ENCODE measurements at places on chromosomes 6 and 20.

- DNase-seq = no peak
Observed at GRCh38 chr20:2390951-2391675, 10.4 kb downstream of the TGM6 start.

GRCh38 chr6:32176476-32177182, 745 bp upstream of the AGPAT1 start:
- DNase-seq = peak; percentile 27

DNA sequence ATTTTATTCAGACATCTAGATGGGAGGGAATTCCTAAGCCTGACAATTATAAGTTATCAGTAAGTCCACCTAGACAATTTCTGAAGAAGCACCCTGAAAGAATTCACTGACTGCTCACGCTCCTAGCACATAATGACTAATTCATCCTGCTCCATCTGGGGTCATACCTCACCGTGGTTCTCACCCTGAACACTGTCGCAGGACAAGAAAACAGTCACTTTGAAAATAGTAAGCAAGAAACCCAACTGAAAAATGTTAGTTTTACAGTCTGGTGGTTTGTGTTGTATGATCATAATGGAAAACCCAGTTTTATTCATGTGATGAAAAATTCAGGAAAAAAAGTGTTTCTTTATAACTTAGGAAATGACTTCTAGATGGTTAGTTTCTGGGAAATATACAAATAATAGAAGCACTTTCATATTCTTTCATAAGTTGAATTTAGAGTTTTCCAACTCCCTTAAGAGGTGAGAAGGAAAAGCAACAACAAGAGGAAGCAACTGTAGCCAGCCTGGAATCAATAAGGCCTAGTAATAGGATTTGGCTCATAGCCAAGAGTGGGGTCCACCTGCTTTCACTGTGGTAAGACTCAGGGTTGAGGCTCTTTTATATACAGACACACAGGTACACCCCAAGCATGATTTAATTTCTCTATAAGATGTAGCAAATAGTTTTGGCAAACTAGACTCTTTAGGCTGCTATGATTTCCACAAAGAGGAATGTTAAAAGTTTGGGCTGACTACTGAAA, 94.1 kb downstream of the HIVEP2 start:
- DNase-seq = no peak

DNA sequence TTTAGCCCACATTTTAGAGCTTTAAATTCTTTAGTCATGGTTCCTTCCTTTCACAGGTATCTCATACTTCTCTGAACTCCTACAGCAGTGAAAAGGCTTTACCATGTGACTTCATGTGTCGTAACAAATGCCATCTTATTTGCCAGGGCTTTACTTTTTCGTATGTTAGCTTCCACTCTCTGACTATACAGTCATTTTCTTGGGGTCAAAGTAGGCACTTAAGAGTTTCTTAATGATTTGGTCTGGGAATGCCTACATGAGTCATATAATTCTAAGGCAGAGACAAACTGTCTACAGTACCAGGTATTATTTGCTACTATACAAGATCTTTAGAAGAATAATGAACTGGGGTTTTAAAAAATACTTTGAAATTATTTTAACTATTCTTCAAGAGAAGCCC, 15.0 kb downstream of the RAB23 start:
- DNase-seq = no peak

- DNase-seq = no peak
Observed at GRCh38 chr6:163348789-163349680, 65.5 kb upstream of the QKI start.

- DNase-seq = peak; percentile 72
Observed at GRCh38 chr6:164749221-164750064, 560.0 kb downstream of the C6orf118 start.

GRCh38 chr6:8969747-8970146, 534.4 kb upstream of the SLC35B3 start:
- DNase-seq = no peak

DNA sequence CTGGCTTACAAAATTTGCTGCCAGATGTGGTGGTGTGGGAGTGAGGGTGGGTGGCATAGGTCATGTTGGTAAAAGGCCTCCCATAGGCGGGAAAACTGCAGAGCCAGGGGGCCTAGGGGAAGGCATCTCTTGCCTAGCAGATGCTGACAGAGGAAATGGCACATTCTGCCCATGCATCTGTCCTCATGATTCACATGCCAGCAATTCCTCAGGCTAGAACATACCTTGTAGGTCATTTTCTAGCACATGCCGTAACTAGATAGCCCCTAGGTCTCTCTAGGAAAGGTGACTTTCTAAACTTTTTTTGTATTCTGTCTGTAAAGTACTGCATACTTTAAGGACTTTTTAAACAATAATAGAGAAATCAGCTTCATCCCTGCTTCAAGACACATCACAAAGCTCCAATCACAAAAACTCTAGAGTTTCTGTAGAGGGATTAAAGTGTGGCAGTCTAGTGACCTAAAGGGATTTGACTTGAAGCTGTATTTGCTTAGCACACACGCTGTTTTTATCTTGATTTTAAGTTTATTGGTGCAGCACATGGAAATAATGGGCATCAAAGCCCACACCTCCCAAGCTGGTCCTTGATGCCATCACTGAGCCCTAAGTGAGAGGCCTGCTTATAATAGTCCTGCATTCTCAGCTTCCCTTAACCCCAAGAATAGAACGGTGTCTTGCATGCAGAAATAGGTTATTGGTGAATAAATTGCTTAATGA, 55.2 kb downstream of the ANKEF1 start:
- DNase-seq = no peak

DNA sequence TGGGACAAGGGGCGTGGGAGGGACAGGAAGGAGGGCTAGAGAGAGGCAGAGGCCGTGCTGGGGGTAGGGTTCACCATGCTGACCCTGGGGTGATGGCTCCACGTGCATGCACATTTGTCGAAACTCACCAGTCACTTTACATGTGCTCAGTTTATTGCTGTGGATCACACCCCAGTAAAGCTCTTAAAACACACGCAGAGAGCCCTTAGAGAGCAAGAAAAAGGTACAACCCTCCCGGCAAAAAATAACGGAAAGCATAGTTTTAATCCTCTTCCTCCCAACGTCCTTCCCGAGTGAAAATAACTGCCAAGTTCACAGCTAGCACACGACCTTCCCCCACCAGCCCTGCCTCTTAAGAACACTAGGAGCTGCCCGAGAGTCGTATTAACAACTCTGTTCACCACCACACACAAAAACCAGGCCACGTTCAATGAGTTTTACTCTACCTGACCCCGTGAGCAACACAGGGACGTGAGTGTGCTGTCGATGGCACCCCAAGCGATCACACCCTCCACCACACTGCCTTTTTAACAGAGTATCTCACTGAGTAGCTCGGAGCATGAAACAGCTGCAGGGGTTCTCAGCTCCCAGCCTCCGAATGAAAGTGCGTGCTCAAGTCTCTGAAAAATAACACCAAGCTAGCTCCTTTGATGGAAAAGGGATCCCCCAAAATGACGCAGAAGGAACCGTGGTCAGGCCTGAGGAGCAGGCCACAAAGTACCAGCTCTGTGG, 39.7 kb downstream of the TAF4 start:
- no peak for DNase-seq

DNA sequence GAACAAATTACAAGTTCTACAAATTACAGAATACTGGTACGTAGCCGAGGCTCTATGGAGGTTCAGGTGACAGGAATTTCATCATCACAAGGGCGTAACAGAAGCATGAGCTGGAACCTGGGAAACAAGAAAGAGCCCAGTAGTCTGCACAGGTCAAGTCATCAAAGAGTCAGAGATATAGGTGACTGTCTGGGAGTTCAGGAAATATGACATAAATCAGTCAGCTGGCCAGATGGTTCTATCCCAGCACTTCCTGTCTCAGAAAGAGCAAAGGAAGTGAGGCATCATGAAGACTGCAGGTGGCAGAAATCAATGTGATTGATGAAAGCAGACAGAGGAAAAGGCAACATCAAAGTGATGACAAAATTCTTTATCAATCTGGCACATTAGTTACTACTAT, 23.3 kb downstream of the MYCT1 start:
- DNase-seq = peak; percentile 16

DNA sequence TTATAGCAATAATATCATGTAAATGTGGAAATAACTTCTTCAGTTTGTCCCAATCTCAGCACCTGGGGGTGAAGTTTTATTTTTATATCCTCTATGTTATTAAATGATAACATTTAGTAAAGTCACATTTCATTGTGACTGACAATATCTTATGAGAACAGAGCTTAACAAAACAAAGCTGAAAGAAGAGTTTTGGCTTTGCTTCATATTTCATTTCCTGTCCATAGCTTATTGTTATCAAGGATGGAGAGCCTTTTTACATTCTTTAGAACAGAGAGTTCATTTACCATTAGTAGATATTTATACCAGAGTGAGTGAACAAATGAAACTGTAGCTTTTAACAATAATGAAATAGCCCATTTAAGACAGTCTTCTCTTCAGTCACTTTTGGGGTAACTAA, 231.9 kb upstream of the SGK1 start:
- no peak for DNase-seq

- no peak for DNase-seq
Observed at GRCh38 chr6:2973676-2974075, 2.3 kb upstream of the SERPINB6 start.

DNA sequence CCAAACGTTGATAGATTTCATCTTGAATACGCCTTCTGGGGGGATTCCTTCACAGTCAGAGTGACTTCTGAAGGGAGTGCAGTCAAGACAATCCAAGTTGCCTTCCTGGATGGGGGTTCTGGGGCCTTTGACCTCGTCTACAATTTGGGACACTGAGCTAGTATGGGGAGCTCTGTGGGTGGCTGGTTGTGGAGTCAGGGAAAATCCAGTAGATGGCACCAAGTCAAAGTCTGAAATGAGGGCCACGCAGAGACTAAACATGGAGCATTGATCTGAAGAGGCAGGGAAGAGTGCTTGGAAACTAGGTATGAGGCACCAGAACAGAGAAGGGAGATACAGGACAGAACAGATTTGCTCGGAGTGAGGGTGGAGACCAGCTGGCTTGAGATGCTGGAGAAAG, 43.6 kb upstream of the CCN6 start:
- DNase-seq = no peak

- peak; percentile 58 for DNase-seq
Observed at GRCh38 chr6:169832247-169832948, 81.0 kb downstream of the ERMARD start.

DNA sequence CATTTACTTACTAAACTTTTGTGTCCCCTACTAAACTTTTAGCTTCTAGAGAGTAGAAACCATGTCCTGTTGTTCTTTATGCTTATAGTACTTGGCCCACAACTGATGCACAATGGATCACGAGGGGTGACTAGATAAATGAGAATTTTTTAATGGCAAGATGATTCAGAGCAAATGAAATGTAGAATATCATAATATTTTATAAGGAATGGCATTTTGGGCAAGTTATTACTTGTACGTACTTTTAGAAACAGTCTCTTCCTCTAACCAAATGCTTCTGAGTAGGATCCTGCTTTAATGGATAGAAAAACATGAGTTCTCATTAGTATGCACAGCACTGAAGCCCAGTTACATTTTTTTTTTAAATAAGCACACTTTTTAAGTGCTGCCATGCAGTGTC, 336.3 kb downstream of the NRN1 start:
- DNase-seq = no peak

- DNase-seq = no peak
Observed at GRCh38 chr20:11912013-11912658, 5.6 kb upstream of the BTBD3 start.

GRCh38 chr6:24584382-24584720, 61.6 kb downstream of the KIAA0319 start:
- peak; percentile 61 for DNase-seq

- DNase-seq = peak; percentile 13
Observed at GRCh38 chr6:92117800-92118199, 1301.6 kb downstream of the EPHA7 start.

DNA sequence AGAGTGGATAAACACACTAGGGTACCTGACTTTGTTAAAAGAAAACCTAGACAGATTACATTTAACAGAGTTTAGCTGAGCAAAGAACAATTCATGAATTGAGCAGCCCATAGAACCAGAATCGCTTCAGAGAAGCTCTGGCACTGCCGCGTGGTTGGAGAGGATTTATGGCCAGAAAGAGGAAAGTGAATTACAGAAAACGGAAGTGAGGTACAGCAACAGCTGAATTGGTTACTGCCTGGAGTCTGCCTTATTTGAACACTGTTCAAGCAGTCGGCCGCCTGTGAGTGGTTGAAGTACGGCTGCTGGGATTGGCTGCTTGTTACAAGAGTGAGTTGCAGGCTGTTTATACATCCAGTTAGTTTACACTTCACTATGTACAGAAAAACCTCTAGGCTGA, 253.8 kb upstream of the CDYL start:
- no peak for DNase-seq

DNA sequence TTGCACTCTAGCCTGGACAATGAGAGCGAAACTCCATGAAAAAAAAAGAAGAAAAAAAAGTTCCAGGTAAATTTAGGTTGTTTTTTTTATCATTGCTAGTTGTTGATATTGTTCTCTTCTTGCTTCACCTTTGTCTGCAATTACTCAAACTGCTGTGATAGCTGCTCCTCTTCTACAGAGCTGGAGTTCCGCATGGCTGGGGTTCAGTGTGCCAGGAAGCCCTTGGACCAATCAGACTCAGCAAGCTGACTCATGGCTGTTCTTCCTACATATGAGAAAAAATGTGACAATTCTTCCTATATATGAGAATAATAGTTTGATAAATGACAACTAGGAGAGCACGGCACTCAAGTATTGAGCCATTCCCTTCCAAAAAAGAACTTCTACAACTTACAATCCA, 28.4 kb downstream of the DPPA5 start:
- no peak for DNase-seq

DNA sequence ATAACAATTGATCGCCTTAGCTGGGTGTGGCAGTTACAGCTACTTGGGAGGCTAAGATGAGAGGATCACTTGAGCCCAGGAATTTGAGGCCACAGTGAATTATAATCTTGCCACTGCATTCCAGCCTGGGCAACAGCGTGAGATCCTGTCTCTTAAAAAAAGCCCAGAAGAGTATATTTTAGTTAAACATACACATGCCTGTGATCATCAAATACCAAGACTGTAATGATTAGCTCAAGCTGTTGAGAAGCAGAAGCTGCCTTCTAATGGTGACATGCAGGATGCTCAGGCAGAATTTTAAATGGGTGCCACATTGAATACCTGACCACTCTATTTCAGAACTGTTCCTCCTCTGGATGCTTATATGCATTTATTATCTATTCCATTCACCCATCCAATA, 8.9 kb upstream of the TMEM14A start:
- no peak for DNase-seq

- DNase-seq = peak; percentile 45
Observed at GRCh38 chr20:45963059-45964005, 8.7 kb downstream of the ZNF335 start.

DNA sequence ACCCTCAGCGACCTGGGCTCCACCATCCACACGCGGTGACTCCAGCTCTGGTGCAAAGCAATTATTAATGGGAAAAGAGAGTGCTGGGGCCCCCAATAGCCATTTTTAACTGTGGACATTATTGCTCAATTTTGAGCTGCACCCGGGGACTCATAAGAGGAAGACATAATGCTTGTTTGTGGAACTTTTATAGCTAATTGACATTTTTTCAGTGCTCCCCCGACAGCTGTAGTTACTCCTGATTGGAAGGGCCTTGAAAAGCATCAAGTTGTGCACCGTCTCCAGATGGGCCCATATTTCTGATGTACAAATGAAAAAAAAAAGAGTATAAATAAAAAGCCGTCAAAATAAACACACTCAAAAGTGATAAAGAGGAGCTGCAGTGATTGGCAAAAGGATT, 327.0 kb downstream of the KIF16B start:
- no peak for DNase-seq

All from NCI-H1417 (cell line).